Activated CD4-positive, alpha-beta T cell treated with anti-CD3 and anti-CD28 coated beads, Interleukin-2, amount 50 U/mL, for 4 hours (primary cell): ENCODE measurements at places on chromosomes 1 and 21.
A peak's percentile ranks its signal among the peaks of the same experiment; 100 is the strongest.

DNA sequence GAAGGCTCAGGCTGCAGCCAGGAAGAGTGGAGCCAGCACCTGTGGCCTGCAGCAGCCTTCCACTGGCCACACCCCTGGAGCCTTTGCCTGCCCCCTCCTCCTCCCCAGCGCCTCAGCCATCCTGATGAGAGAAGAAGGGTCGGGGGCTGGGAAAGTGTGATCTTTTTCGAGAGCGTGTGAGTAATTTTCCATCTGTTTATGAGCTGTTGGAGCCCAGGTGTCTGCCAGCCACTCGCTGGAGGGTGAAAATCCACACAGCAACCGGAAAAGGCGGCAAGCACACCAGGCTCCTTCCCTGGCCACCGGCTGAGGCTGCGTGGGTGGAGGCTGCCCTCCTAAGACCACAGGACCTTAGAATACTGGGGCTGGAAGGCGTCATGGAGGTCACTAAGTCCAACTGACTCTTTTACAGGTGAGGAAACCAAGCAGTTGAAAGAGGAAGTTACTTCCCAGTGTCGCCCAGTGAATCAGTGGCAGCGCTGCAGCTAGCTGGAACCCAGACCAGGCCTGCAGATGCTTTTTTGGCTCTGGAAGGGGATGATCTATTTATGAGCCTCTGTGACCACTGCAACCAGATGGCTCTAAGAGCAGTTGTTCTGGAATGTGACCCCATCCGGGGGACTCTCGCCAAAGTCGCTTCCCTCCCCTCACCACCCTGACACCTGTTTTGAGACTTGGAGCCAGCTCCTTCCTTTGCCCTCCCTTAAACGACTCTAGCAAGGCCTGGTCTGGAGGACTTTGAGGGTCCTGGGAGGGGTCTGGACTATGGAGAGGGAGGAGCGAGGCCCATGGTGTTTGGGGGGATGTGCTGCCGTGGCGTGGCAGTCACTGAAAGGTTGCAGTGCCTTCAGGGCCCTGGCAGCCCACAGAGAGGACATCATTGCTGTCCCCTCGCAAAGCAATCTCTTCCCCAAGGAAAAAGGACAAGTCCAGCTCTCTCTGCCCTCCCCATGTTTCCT lies 54.5 kb downstream of the LGR6 start:
- DNase-seq, result no peak

DNA sequence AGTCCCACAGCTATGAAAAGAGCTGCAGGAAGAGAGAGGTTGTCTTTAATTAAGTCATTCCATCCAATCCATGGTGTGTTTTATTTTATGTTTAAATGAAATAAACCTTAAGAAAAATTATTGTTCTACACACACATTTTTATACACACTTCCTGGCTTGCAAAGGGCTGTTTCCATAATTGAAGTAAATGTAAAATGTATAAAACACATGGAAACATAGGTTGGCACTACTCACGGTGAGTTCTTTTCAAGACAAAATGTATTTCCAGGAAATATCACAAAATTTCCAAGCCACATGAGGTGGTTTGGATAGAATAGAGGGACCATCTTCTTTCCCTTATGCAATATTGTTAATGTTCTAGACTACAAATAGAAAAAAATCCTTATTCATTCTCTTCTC lies 426.8 kb upstream of the USP24 start:
- no peak for DNase-seq

DNA sequence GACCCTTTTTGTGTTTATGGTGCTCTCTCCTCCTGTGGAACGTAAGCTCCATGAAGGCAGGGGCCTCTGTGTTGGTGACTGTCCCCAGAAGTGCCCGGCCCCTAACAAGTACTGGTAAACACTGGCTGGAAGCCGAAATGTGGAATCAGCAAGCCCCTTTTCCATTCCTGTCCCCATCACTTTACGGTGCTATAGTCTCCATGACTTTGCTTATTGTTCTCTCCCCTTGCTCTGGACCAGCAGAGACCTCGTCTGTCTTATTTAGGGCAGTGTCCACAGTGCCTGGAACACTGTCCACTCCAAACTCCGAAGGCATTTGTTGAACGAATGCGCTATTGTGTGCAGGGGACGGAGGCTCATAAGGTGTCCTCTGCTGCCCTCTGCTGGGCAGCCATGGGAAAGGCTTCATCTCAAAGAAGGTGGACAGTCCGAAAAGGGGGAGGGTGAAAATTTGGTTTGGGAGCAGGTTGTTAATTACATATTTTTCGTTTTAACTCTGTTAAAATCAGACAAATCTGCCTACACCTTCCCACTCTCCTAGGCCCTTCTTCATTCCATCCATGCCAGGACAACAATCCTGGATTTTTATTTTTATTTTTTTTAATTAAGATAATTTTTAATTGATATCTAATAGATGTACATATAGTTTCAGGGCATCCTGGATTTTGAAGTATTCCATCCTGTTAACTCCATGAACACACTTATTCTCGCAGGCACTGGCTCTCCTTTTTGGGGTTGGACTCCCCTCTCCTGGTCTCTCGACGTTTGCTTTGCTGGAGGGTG lies 115.6 kb downstream of the PGBD5 start:
- peak; percentile 49 for DNase-seq

DNA sequence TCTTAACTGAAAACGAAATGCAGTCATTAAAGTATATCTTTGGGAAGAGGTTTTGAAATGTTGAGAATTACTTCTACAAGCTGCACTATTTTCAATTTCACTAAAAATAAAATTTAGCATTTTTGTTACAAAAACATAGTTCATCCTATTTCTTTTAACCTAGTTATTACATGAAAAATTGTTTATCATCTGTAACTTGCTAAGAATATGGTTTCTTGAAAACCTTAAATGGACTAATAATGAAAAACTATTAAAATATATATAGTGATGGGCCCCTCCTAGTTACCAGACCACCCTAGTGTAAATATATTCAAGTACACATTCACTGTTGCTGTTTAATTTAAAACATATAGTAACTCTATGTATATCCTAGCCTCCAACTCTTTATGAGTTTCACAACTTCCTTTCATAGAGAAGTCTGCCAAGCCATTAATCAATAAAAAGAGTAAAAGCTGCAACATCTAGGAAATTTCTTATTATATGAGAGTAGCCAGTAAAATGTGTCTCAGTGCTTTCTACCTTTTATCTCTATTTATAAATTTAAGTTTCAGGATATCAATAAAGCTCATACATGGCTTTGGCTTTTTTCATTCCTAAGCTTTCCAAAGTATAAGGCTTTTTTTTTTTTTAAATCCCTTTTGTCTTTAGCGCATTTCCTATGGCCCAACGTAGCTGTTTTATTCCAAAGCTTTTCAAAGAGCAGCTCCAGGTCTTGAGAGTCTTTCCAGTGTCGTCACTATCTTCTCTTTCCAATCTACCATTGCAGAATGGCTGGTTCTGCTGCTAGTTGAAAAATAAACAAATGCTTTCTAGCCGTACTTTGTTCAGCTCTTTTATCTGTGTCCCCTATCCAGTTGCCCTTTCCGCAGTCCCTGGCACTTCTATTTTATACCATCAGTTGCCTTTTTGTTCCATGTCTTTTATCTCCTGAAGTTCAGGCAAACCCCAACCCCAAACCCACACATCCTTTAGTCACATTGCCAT lies 6.5 kb downstream of the IRF2BP2 start:
- no peak for DNase-seq

GRCh38 chr1:15799928-15800835 lies 7.3 kb downstream of the UQCRHL start:
- DNase-seq, result no peak

DNA sequence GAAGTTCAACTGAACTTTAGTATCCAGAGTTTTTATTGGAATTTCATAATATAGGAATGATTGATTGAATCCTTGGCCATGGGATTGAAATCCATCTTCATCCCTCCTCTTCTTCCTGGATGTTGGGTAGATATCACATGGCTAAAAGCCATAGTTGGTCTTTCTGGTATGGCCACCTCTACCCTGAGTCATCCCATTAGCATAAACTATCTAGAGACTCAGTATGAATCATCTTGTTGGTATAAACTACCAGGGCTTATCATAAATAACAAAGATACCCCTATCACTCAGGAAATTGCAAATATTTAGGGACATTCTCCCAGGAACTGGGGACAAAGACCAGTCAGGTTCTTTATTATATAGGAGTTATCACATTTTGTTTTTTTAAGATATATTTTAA lies 21.2 kb upstream of the ZP4 start:
- no peak for DNase-seq

GRCh38 chr1:243713470-243714186 lies 136.4 kb downstream of the AKT3 start:
- DNase-seq, result no peak

GRCh38 chr1:167002354-167002753 lies 13.3 kb downstream of the MAEL start:
- no peak for DNase-seq

DNA sequence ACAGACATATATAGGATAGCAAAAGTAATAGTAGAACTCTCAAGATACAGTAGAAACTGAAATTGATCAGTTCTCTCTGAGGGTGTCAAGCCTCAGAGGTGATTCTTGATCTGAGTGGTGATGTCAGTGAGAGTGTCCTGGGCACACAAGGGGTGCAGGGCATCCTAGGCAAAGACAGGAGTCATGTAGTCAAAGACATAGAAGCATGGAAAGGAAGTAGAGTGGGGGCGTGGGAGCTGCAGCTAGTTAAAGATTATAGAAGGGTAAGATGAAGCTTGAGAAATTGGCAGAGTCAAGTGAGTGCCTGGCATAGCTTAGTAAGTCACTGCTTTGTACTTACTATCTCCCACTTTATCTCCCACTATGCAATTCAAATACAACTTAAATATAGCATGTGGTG lies 22.8 kb downstream of the CDC7 start:
- no peak for DNase-seq

DNA sequence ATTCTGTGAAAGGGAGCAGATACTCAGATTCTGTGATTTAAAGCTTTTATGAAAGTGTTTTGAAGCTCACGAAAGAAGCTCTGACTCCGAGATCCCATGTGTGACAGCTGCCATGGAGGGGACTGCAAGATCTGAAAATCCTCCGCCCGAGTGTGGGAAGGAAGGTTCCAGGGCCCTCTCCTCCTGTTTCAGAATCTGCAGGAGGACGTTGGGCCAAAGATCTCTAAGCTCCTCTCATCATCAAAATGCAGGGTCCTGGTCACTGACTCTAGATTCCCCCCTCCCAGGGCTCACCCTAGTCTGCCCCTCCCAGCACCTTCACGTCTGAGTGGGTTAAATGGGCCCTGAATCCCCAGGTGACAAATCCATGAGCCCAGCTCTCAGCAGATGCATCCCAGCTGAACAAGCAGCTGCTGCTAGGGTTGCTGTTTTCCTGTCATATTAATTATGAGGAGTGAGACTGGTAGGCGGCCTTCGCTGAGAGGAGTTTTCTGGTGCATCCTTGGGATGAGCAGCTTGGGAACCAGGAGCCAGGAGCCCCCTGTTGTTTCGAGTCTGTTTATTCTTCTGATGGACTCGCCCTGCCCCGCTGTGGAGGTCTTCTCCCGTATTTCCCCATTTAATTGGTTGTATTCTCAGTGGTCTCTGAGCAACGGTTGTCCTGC lies 402.0 kb downstream of the MATN1 start:
- no peak for DNase-seq

GRCh38 chr1:85409516-85409915 lies 55.4 kb downstream of the DDAH1 start:
- no peak for DNase-seq

- no peak for DNase-seq
These were observed 13.9 kb upstream of the BCAR3 start for GRCh38 chr1:93695411-93696005.

- no peak for DNase-seq
These were observed 5.0 kb downstream of the SPATA46 start for GRCh38 chr1:162371611-162372010.

DNA sequence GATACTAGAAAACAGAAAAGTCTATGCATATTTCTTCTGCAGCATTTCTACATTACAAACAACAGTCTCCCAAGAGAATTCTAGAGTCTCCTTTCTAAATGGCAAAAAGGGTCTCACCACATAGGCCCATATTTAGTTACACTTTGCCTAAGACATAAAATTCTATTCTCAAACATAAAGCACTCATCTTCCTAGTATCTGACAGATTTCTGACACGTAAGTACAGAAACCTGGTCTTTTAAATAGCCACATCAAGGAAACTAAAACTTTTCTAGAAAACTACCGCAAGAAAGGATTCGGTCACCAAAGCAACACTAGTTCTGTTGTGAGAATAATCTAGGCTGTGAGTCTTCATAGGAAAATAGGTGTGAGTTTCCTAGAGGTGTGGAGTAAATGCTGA lies 33.6 kb upstream of the CTSK start:
- no peak for DNase-seq

DNA sequence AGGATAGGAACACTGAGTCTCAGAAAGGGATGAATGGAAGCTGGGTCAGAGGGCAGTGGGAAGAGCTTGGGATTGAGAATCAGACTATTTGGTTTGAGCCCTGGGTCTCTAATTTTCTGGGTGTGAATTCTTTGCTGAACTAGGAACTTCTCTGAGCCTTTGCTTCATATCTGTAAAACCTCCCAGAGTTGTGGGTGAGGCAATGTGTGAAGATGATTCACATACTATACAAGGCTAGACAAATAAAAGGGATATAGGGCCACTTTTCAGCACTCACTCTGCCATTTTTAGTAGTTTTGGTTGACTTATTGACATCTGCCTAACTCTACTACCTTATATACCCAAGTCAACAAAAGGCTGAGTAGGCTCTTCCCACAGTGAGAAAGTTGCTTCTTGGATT lies 77.7 kb upstream of the JUN start:
- no peak for DNase-seq

- DNase-seq, result peak; percentile 4
These were observed 30.6 kb downstream of the OMA1 start for GRCh38 chr1:58515794-58516401.

DNA sequence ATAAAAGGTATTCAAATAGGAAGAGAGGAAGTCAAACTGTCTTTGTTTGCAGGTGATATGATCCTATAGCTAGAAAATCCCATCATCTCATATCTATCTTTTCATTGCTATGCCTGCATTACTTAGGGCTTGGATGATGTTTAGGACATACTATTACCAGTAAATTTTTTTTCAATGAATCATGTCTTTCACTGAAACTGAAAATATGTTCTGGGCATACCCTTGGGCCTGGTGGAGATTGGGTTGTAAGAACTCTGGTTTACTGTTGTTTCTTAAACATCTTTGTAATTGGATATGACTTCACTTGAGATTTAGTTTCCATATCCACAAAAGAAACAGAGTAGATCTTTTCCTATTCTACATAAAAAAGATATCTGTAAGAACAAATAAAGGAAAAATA lies 502.2 kb upstream of the PRMT6 start:
- DNase-seq, result no peak

GRCh38 chr1:243363832-243364231 lies 108.0 kb downstream of the SDCCAG8 start:
- no peak for DNase-seq

DNA sequence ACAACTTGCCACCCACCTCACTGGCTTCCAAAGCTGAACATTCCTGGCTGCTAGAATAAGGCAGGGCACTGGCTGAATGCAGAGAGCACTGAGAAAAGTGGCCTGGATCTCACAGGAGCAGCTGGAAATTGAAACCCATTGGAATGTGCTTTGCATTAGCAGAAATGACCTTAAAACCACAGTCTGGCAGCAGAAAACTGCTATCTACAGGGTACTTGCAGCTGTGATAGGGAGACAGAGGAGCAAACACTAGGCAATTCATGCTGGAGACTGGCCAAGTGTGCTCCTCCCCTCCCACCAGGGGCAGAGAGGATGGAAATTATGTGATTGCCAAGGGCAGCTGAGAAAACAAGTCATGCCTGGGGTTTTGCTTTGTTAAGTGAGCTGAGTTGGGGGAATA lies 47.2 kb downstream of the HSD3B1 start:
- no peak for DNase-seq
